ENCODE measurements at places on chromosomes 4 and X. TPM values are rescaled to one million over a fixed set of nuclear protein-coding genes. Genes with fewer than 3 reads are reported as not detected.

Gene MAGEH1
- 26.2 TPM for total RNA-seq

Gene CRMP1
- 1.7 TPM for total RNA-seq

Gene ETDA
- total RNA-seq, result not detected

Gene PNMA5
- not detected for total RNA-seq

Gene CENPVL3
- total RNA-seq, result not detected

Gene IL13RA2
- 0.52 TPM for total RNA-seq

Gene ANOS1
- 2.0 TPM for total RNA-seq

Gene TASL
- total RNA-seq, result 0.75 TPM

DNA sequence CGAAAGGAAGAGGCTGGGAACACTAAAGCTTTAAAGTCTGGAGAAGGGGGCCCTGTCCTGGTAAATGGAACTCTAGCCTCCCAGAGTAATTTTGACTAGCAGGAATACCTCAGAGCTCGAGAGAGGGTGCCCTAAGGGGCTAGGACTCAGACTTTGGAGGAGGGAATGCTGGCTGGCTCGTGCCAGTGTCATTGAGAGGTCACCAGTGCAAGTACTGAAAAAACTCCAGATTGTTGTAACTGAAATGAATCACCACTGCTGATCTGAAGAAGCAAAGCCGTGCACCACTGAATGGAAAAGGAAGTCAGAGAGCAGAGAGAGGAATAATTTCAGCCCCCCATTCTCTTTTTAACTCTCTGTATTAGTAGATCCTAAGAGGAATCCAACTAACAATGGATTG is 690.2 kb downstream of the FAT4 start:
- no peaks in the 10 kb centered on the region for H3K4me1 ChIP-seq
- H3K27ac ChIP-seq, result no peak overlapping the region
- DNase-seq, result no peak
- no peaks in the 10 kb centered on the region for H3K27me3 ChIP-seq
- no peaks in the 10 kb centered on the region for H3K36me3 ChIP-seq

GRCh38 chrX:116435597-116435996 is 809 bp upstream of the SLC6A14 start:
- H3K36me3 ChIP-seq, result no peaks in the 10 kb centered on the region
- DNase-seq, result no peak
- H3K4me1 ChIP-seq, result no peaks in the 10 kb centered on the region
- no peak overlapping the region for H3K4me3 ChIP-seq

DNA sequence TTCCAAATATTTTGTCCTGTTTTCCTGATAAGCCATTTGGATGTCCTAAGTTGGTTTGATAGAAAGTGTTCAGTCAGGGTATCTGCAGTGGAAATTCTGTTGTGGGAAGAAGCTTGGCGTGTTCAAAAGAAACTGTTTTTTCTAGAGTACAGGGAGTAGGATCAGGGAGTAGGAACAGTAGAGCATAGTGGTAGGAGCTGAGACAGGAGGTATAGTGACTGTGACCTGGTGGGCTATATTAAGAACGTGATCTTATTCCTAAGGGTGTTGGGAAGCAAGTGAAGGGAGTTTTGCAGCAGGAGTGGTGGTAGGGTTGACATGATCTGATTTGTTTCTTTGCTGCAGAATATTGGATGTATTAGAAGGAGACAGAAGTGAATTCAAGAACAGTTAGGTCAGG is 348.2 kb downstream of the BMPR1B start:
- H3K4me3 ChIP-seq, result no peak overlapping the region
- H3K36me3 ChIP-seq, result no peaks in the 10 kb centered on the region
- H3K27me3 ChIP-seq, result no peaks in the 10 kb centered on the region
- H3K4me1 ChIP-seq, result no peaks in the 10 kb centered on the region
- no peak for DNase-seq

DNA sequence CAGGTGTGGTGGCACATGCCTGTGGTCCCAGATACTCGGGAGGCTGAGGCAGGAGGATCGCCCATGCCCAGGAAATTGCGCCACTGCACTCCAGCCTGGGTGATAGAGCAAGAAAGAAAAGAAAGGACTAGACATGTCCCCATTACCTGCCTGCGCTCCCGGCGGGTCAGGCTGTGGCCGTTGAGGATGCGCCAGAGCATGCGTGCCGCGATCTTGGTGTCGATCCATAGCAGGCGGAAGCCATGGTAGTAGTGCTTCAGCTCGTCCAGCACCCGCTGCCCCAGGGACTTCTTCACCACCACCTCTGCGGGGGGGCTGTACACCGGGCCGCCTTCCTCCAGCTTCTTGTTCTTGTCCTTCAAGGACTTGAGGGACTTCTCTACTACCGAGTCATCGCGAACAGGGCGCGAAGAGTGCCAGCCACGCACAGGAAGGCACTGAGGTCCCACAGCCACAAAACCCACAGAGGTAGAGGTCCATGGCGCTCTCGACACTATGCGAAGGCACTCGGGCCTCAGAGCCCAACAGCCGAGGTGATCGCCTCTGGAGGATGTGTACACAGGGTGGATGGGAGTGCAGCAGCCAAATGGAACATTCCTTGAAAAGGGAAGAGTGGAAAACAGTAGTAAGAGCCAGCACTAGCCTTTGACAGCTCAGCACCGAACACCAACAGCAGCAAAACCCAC is 14.6 kb downstream of the LETM1 start:
- H3K4me3 ChIP-seq, result no peak overlapping the region
- no peak for DNase-seq
- peaks cover 9% of the 10 kb centered on the region for H3K4me1 ChIP-seq

- no peak overlapping the region for H3K27ac ChIP-seq
- no peaks in the 10 kb centered on the region for H3K36me3 ChIP-seq
- no peaks in the 10 kb centered on the region for H3K4me1 ChIP-seq
- DNase-seq, result no peak
Measured at GRCh38 chr4:104756837-104757236, 262.1 kb upstream of the CXXC4 start.

GRCh38 chr4:135838889-135839288 is 1637.3 kb upstream of the PABPC4L start:
- H3K36me3 ChIP-seq, result no peaks in the 10 kb centered on the region
- H3K4me1 ChIP-seq, result no peaks in the 10 kb centered on the region
- no peaks in the 10 kb centered on the region for H3K27me3 ChIP-seq
- no peak overlapping the region for H3K4me3 ChIP-seq

GRCh38 chr4:23873717-23874535 is 15.9 kb downstream of the PPARGC1A start:
- no peaks in the 10 kb centered on the region for H3K27me3 ChIP-seq
- no peaks in the 10 kb centered on the region for H3K36me3 ChIP-seq
- peaks cover 70% of the 10 kb centered on the region for H3K4me1 ChIP-seq
- no peak overlapping the region for H3K4me3 ChIP-seq
- no peak for DNase-seq

- no peak overlapping the region for H3K27ac ChIP-seq
- no peaks in the 10 kb centered on the region for H3K27me3 ChIP-seq
- no peaks in the 10 kb centered on the region for H3K36me3 ChIP-seq
- no peak overlapping the region for H3K4me3 ChIP-seq
Measured at GRCh38 chr4:15314974-15315373, 112.9 kb upstream of the C1QTNF7 start.

Measured in esophagus muscularis mucosa (tissue), 4 donors.